ENCODE measurements at places on chromosomes 16 and 17.

DNA sequence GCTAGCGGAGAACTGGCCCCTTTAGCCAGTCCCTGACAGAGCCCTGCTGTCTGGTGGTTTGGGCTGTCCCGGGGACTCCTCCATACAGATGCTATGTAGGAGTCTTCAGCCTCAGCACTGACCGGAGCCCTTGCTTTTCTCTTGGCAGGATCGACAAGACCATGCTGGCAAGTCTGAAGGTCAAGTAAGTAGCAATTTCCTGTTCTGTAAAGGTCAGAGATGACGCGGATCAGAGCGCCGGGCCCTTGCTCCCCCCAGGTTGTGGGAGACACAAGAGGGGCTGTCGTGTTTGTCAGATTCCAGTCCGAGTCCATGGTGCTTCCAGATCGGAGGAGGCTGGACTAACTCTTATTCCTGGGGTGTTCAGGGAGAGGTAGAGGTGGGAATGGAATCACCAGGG, 4.1 kb downstream of the RAP1GAP2 start:
- no peak for DNase-seq

DNA sequence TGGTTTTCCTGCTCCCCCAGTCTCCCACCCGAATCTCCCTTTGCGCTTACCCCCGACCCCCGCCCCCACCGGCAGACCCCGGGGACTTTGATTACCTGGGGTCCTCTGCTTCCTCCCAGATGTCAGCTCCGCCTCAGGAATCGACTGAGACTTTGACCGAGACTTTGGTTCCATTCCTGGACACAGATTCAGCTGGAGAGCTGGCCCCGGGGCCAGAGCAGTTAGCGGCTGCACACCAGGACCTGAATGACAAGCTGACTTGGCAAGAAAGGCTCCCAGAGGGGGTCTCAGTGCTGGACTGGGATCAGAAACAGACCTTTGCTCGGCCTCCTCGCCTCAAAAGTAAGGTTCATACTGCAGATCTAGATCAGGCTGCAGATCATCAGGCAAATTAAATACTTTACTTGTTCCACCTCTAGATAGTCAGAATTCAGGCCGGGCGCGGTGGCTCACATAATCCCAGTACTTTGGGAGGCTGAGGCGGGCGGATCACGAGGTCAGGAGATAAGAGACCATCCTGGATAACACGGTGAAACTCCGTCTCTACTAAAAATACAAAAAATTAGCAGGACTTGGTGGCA, 60.3 kb upstream of the FBXO47 start:
- no peak for DNase-seq

- peak; percentile 65 for DNase-seq
These were observed 16.7 kb downstream of the C16orf54 start for GRCh38 chr16:29729116-29729521.

DNA sequence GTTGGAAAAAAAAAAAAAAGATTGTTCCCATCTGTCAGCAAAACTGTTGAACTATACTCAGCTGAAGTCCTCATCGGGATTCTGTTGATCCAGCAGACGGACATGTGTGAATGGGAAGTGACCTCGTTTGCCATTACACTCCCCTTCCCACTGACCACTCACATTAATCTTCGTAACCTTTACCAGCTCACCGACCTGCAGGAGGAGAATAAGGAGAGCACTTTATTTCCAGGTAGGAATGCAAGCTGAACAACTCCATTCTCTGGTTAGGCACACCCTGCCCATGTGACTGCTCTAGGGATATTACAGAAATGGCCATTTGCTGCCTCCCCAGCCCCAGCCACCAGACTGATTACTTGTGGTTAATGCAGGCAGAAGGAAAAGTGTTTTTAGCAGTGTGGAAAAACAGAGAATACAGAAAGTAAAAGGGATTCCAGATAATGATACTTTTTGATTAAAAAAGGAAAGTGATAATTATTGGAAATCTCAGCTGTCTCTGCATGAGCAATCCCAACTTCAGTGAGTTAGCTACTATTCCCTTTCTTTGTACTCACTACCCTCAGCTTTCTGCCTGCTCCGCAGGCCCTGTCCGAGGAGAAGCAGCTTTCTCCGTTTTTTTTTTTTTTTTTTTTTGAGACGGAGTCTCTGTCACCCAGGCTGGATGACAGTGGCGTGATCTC, 23.6 kb upstream of the YWHAE start:
- no peak for DNase-seq

GRCh38 chr16:24896439-24896838, 50.7 kb downstream of the SLC5A11 start:
- no peak for DNase-seq

DNA sequence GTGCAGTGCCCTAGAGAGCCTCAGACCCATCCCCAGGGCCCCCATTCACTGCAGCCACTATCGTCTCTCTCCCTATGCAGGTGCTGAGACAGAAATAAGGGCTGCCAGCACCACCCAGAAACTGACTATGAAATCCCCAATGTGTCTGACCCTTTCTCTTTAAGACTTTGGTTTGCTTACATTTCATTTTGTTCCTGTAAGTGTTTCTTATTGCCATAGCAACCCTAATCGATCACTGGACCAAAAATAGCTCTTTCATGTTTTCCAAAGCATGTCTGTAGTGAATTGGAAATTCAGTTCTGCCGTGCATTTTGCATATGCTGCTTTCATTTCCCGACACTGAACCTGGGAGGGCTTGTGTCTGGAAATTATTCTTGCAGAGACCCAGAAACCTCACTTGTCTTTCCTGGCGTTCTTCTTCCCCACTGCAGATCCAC, 148.7 kb upstream of the NOL11 start:
- no peak for DNase-seq

DNA sequence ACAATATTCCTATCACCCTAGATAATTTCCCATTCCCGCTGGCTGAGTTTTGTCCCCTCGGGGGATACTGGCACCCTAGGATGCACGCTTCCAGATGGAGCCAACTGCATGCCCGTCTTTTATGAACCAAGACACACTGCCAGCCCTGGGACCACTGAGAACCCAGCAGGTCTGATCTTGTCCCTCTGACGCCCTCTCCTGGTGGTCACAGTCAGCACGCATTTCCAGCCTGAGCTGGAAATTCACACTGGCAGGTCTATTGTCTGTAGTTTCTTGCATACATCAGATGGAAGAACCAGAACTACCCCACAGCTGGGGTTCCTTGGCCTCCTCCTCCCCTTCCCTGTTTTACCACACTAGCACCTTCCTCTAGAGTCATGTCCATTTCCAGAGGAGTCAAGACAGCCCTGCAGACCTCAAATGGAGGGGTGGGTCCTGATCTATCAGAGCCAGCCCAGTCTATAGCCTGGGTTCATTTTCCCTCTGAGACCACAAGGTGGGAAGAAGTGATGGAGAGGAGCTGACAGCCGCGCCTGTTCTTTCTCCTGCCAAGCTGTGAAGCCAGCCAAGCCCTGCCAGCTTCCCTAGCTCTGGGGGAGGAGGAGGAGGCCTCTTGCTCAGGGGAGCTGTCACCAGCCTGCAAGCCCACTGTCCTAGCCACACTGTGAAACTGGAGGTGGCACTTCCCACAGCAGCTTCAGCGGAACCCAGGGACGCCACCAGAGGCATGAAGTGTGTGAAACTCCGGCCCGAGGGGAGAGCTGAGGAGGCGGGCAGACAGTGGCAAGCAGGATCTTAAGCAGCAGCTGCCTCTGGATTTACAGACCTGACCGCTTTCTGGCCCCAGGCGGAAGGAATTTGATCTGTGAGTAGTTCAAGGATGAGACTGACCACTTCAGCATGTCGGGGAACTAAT, 29.3 kb downstream of the MXRA7 start:
- DNase-seq: peak; percentile 62

GRCh38 chr17:34556931-34557330, 22.5 kb upstream of the TMEM132E start:
- no peak for DNase-seq

- no peak for DNase-seq
These were observed 2.2 kb upstream of the FOXK2 start for GRCh38 chr17:82517230-82517865.

DNA sequence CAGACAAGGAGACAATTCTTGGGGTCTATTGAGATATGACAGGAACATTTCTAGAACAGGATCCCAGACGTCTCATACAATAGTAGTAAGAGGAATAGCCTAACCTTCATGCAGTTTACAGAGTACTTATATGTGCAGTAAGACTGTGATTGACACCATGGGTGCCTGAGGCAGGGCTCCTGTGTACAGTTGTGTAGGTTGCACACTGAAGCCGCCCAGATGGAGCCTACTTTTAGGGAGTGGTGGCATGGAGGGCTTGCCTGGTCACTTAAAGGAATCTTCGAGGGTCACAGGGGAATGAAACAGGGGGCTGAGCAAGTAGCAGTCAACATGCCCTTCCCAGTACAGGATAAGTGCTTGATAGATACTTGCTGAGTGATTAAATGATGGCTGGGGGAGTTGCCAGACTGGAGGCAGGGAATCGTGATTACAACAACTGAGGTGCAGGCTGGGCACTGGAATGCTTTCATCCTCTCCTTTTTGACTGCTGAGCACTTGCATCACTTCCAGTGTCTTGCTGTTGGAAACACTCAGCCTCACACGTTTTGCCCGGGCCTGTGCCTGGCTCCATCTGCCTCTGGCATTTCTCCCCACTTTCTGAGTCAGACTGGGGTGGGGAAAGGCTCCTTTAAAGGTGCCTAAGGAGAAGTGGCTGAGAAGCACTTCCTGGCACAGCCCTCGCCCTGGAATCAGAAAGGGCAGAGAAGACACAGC, 71.0 kb downstream of the COPRS start:
- peak; percentile 92 for DNase-seq

- peak; percentile 77 for DNase-seq
These were observed 300.6 kb downstream of the SOX9 start for GRCh38 chr17:72421128-72422092.

DNA sequence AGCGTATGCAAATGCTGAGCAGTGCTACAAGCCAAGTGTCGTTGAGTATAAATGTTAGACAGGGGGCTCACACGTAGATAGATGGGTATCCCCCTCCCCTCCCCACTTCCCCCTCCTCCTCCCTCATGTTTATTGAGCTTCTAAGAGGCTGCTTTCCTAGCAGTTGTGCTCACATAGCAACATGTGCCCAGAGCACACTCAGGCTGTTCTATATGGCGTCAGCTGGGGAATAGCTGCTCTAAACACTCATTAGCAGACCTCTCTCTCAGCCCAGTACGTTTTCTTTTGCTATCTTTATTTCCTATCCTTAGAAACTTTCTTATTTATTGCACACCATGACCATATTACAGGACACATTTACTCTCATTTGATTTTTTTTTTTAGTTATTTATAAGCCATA, 1.8 kb downstream of the KCNJ2 start:
- DNase-seq: no peak

GRCh38 chr17:1709971-1710806, at the start of gene TLCD2:
Gene TLCD2, minus strand, starts transcription at chr17:1710377. Its CDS starts 135 bp downstream, at chr17:1710242.
- DNase-seq: peak; percentile 94

DNA sequence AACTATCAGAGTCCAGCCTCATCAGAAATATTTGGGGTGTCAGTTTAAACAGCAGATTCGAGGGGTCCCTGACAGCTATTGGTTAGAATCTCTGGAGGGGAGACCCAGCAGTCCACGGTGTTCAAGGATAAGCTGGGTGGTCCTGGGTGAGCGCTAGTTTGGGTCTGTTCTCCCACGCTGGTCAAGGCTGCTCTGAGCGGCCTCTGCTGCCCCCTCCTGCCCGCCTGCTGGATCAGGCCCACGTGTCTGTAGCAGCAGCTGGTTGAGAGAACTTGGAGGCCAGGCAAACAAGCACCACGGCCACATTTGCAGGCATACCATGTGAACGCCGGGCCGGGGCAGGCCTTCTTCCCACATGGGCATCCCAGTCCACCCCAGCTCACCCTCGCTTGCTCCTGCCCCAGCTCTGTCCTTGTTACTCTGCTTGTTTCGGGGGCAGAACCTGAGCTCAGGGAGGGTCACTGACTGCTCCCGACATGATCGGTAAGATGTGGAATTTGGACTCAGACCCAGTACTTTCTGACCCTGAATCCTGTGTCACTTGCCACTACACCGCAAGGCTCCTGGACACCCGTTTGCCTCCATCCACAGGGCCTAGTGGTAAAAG, 7.4 kb downstream of the FOXF1 start:
- DNase-seq: peak; percentile 89

DNA sequence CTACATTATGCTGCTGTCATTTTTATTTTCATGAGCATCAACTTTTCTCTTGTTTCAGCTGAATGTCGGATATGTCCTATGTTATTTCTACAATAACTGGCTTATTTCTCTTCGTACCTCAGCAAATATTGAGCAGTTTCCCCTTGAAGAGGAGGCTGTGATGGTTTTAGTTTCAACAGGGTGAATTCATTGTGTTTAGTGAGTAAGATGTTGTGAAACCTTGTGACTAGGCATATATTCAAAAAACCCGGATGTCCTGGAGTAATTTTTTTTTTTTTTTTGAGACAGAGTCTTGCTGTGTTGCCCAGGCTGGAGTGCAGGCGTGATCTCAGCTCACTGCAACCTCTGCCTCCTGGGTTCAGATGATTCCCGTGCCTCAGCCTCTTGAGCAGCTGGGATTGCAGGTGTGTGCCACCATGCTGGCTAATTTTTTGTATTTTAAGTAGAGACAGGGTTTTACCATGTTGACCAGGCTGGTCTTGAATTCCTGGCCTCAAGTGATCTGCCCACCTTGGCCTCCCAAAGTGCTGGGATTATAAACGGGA, 11.1 kb downstream of the CPD start:
- peak; percentile 42 for DNase-seq

DNA sequence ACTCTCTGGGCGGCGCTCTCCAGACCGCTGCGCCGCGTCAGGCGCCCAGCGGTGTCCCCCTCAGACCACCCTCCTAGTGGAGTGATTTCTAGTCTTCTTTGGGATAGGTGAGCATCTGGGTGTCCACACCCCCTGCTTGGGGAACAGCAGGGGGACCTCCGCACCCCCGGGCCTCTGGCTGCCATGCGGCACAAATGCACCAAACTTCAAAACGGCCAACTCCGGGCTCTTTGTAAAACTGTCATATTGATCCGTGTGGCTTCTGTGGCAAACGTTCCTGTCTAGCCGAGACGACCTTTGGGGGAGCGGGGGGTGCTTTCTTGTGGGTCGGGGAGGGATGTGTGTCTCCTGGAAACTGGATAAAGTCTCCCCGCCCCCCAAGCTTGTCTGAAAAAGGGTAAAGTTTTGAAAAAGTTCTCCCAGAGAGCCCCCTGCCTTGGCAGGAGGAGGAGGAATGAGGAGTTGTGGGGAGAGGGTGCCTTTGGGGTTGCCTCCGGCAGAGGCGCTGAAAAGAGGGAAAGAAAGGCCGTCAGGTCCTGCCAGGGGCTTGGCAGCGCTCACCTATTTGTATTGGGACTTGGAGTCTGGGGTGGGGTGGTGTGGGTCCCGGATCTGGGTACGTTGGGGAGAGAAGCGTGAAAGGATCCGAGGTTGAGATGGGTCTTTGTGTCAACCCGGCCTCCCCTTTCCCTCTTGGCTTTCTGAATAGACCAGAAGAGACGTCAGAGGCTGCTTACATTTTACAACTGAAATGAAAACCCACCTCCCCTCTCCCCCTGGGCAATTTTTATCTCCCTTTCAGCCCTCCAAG, 2.2 kb upstream of the CHD3 start:
- peak; percentile 50 for DNase-seq

Measured in GM03348 (cell line).